ENCODE measurements at places on chromosomes 16 and 17. TPM values are rescaled to one million over a fixed set of nuclear protein-coding genes. Genes with fewer than 3 reads are reported as not detected.

UTS2R gene
- 0.15 TPM for total RNA-seq

QRICH2 gene
- 5.1 TPM for total RNA-seq

NPIPA5 gene
- 5.4 TPM for total RNA-seq

FAM83G gene
- 15.9 TPM for total RNA-seq

GPR139 gene
- not detected for total RNA-seq

SYNRG gene
- 20.8 TPM for total RNA-seq

OTOA gene
- total RNA-seq, result 0.17 TPM

TEKT1 gene
- total RNA-seq, result not detected

GNAO1 gene
- under 0.01 TPM for total RNA-seq

GPR179 gene
- total RNA-seq, result 0.17 TPM

RTN4RL1 gene
- total RNA-seq, result 0.50 TPM

FN3K gene
- 6.9 TPM for total RNA-seq
